Right ventricle myocardium inferior (tissue), 1 donor: ENCODE measurements at places on chromosomes 3 and 15. TPM values are rescaled to one million over a fixed set of nuclear protein-coding genes. Genes with fewer than 3 reads are reported as not detected.

EXD1 gene
- not detected for total RNA-seq

CLRN1 gene
- total RNA-seq, result not detected

CAMK1 gene
- 18.4 TPM for total RNA-seq

HACD2 gene
- 12.1 TPM for total RNA-seq

ADGRG7 gene
- not detected for total RNA-seq

MYLK gene
- total RNA-seq, result 10.1 TPM

PAQR5 gene
- total RNA-seq, result 1.1 TPM

PAK6 gene
- 10.1 TPM for total RNA-seq

LRRK1 gene
- total RNA-seq, result 2.7 TPM

NTRK3 gene
- total RNA-seq, result 5.1 TPM

LDHAL6B gene
- not detected for total RNA-seq

DNA sequence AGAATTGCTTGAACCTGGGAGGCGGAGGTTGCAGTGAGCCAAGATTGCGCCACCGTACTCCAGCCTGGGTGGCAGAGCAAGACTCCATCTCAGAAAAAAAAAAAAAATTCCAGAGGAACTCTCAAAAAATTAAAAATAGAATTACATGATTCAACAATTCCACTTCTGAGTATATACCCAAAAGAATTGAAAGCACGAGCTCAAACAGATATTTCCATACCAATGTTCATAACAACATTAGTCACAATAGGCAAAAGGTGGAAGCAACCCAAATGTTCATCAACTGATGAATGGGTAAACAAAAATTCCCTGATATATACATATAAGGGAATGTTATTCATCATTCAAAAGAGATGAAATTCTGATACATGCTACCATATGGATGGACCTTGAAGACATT lies 16.9 kb upstream of the MORF4L1 start:
- DNase-seq, result no peak

- DNase-seq, result no peak
Measured at GRCh38 chr3:53174346-53175250, 13.6 kb downstream of the PRKCD start.

- no peak for DNase-seq
Measured at GRCh38 chr3:114329823-114330222, 36.0 kb downstream of the TIGIT start.

GRCh38 chr3:196968233-196969133 lies at the start of gene PIGZ:
TSS of gene PIGZ (minus strand) at chr3:196968833. CDS start at chr3:196952031, 16,802 bp downstream.
- no peak for DNase-seq

DNA sequence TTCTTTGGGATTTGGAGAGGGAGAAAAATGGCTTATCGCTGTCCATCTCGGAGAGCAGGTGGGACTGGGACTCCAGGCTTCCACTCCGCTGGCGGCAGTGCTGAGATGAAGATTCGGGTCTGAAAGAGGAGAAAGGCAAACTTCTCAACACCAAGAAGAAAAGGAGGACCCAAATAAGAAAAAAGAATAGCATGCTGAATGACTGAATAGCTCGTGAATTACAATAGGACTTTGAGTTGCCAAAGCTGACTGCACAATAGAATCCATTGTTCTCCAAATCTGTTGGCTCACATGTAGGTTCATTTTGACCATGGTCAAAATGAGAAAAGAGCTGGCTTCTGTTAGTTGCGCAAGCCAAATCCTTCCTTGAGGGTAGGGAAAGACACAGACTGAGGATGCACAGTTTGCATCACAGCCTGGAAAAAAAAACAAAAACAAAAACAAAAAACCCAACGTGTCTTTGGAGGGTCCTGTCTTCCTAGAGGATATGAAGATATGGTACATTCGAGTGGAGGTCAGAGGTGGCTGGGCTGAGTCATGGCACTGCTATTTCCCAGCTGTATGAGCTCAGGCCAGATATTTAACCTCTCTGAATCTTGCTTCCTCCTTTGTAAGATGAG lies 59.3 kb upstream of the LMOD3 start:
- DNase-seq, result no peak

- no peak for DNase-seq
Measured at GRCh38 chr3:177150218-177150916, 46.9 kb downstream of the TBL1XR1 start.

GRCh38 chr15:40100123-40100946 lies 8.3 kb downstream of the BMF start:
- no peak for DNase-seq

DNA sequence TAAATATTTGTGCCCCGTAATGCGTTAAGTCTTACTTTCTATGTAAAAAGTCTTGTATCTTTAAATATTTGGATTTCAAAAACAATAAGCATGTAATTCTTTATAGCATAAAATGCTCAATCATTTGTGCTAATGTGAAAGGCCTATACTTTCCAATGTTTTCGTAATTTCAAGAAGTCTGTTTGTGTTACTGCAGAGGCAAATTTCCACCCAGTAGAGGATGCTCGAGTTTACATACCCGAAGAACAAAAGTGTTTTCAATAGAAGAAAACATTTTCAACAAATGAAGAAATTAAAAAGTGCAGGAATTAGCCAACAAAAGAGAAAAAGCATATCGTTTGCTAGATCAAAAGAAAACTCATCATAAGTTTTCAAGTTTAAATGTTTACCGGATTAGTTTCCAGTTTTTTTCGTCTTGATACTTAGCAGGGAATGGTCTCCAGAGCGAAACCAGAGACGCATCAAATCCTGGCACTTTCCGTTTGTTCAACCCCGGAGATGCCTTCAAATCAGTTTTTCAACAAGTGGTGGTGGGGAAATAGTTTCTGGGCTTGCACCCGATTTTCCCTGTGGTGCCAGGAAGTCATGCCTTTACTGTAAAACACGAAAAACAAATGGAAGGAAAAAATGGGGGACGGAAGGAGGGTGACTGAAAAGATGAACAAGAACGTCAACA lies 1.0 kb downstream of the CGGBP1 start:
- no peak for DNase-seq

DNA sequence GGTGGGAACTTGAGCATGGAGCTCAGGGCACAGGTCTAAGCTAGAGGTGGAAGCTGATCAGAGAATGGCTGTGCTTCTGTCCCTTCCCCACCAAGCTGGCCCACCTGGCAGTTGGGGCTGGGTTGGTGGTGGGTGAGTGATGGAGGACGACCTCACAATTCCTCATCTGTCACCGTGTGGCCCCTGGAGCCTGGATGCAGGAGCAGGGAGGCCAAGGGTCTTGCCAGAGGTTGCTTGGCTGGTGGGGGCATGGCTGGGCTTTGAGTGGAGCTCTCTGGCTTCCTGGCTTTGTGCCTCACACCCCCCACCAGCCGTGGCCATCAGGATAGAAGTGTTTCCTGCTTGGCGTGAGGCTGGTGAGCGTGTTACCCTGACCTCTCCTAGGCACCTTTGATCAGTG lies 36.0 kb downstream of the FBLN2 start:
- DNase-seq, result peak; percentile 50

GRCh38 chr15:78063217-78063616 lies 14.3 kb downstream of the TBC1D2B start:
- DNase-seq, result no peak

DNA sequence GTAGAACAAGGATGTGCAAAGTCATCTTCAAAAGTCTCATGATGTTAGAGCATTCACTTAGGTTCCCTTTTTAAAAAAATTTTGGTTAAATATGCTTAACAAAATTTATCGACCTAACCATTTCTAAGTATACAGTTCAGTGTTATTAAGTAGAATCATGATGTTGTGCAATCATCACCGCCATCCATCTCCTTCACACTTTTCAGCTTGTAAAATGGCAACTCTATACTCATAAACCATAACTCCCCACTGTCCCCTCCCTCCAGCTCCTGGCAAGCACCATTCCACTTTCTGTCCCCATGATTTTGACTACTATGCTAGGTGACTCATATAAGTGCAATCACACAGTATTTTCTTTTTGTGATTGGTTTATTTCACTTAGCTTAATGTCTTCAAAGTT lies 895.0 kb downstream of the TBL1XR1 start:
- DNase-seq, result no peak

DNA sequence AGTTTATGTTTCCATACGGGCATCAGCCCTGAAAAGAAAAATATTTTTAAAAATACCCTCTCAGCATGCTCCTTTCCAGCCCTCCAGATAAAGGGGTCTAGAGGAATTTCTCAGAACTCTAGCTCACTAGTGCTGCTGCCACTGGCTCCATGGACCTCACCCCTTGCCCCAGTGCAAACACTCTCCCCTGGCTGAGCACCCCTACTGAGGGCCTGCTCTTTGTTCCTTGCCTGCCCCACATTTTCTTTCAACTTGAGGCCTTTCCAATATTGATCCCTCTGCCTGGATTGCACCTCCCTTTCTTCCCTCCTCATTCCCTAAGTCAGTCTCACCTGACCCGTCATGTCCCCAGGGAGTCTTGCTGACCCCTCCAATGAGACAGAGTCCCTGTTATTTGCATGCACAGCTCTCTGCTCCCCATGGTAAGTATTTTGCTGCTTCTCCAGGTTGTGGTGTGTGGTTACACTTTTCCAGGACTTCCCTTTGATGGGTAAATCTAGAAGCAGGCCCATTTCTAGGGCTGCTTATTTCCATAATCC lies 196.5 kb downstream of the EPHB1 start:
- no peak for DNase-seq

GRCh38 chr3:168616915-168617314 lies 521.2 kb upstream of the GOLIM4 start:
- DNase-seq, result no peak

- DNase-seq, result no peak
Measured at GRCh38 chr3:27978440-27978839, 256.3 kb upstream of the EOMES start.

GRCh38 chr15:40911141-40911540 lies 16.9 kb downstream of the VPS18 start:
- no peak for DNase-seq

GRCh38 chr15:78392430-78392829 lies 45.6 kb upstream of the IREB2 start:
- DNase-seq, result no peak

DNA sequence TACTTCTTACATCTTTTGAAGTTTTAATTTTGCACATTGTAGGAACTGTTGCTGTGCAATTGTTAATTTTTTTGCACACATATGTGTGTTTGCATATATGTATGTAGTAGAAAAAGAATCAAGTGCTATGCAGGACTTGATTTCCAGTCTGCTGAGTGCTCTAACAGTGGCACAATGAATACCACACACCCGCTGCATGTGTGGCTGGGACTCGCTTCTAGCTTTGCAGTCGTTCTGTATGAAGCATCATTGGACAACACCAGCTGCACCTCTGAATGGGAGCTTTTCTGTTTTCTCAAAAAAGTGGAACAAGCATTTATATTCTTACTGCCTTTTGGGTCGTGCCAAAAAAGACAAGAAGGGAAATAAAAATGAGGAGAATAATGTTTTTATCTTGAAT lies 564.7 kb downstream of the FOXP1 start:
- DNase-seq, result no peak

GRCh38 chr3:131067983-131068382 lies 41.3 kb downstream of the NEK11 start:
- no peak for DNase-seq

DNA sequence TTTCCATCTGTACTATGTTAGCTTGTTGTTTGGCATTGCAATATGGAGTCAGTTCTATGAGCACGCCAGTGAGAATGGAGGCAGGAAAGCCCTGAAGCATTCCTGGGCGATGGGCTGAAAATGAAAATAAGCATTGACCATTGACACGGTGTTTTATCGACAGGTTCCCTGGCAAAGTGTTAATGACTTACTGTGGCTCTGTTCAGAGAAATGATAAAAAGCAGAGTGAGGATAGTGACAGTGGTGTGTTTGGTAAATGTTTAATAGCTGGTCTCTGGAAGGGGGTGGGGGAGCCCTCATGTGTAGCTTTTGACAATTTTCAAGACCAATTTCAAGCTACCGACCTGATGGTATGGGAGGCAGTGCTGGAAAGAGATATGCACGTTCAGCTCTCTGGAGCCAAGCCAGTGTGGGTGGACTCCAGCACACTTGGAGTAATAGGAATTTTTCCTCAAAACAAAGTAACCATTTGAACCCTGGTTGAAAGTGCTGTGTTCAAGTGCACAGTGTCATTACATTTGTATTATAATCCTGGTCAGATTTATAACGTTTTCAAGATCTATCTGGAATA lies 341.7 kb upstream of the ROBO2 start:
- DNase-seq, result no peak

DNA sequence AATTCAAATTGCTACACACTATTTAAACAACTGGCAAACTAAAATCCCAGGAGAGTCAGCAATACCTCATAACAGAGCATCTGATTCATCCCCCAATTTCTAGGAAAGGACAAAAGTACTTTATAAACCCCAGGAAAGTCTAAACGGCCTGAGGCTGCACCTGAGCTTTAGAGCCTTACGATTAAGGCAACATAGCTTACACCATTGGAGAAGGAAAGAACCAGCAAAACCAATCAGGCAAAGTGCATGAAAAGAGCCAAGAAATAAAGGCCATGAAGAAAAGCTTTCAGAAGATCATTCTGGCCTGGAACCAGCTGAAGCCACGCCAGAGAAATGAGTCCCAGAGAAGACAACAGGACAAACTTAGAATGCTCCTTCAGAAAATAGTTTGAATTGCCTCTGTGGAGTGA lies 48.1 kb downstream of the PTPN9 start:
- peak; percentile 79 for DNase-seq

- DNase-seq, result no peak
Measured at GRCh38 chr15:64133623-64134344, 17.7 kb upstream of the SNX22 start.

GRCh38 chr15:81506071-81506470 lies 132.1 kb upstream of the TMC3 start:
- DNase-seq, result no peak

- no peak for DNase-seq
Measured at GRCh38 chr15:23642413-23643044, 5.1 kb downstream of the MAGEL2 start.

DNA sequence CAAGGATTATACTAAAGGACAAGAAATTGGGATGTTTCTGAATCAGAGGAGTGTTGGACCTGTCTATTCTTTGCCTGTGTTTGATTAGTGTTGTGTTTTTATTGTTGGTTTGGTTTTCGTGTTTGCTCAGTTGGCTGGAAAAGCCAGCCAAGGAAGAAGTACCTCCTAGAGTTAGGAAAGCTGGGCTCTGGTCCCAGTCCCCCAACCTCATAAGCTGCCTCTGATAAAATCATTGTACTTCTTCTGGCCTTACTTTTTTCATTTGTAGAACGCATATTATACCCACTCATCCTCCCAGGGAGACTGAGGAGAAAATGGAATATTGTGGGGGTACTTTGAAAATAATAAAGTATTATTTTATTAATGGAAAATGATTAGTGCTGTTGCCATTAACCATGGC lies 177.4 kb upstream of the TRIM42 start:
- no peak for DNase-seq
